ENCODE measurements at places on chromosomes 1 and 21.
A peak's percentile ranks its signal among the peaks of the same experiment; 100 is the strongest.

DNA sequence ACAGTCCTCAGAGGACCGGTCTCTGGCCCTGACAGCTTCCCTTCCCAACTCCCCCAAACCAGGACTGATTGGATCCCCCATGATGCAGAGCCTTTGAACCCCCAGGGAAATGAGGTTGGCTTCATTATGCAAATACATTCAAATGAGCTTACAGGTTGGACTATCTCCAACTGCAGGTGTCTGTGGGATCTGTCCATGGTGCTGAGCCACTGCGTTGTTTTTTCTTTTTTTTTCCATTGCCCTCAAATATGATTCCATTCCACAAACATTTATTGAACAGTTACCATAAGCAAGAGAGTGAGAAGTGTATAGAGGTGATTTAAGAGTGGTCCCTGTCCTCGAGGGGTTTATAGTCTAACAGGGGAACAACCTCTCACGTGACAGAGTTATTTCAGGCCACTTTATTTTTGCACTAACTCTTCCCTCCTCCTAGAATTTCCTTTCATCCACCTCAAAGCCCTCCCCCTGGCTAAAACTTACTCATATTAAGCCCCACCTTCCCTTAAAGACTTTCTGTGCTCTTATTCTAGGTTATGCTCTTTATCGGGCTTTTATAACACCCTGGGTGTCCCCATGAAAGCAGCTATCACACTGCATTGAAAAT is 21.9 kb downstream of the DLGAP3 start:
- DNase-seq: no peak

GRCh38 chr1:23598424-23598823 is 39.1 kb upstream of the ID3 start:
- no peak for DNase-seq

GRCh38 chr1:12467570-12468286 is 150.3 kb downstream of the DHRS3 start:
- DNase-seq: no peak

- no peak for DNase-seq
Observed at GRCh38 chr1:22376546-22376945, 75.1 kb upstream of the ZBTB40 start.

DNA sequence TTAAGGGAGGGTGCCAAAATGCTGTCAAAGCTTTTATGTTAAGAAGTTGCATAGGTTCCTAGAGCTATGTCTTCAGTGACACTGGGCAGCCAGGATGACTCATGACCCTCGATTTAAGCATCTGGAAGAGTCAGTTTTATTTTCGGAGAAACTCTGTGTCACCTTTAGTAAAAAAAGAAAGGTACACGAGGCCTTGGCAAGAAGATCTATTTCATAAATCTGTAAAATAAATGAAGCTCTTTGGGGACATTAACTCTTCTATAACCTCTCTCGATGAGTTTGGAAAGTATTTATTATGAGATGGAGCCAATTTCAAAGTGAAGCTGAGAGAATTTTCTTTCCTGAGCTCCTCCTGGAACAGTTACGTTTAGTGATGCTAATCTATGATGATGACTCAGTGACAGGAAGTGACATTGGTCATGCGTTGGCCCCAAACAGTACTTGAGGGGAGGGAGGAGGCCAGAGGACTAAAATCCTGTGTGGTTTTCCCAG is 156.5 kb downstream of the HLX start:
- DNase-seq: no peak

GRCh38 chr1:197468543-197469175 is 200.6 kb downstream of the CRB1 start:
- no peak for DNase-seq

- DNase-seq: no peak
Observed at GRCh38 chr1:16907870-16908758, 12.3 kb downstream of the RNU1-2 start.

GRCh38 chr1:244327533-244327932 is 124.2 kb downstream of the ADSS2 start:
- no peak for DNase-seq

- no peak for DNase-seq
Observed at GRCh38 chr1:74463333-74463988, 49.0 kb downstream of the LRRC53 start.

DNA sequence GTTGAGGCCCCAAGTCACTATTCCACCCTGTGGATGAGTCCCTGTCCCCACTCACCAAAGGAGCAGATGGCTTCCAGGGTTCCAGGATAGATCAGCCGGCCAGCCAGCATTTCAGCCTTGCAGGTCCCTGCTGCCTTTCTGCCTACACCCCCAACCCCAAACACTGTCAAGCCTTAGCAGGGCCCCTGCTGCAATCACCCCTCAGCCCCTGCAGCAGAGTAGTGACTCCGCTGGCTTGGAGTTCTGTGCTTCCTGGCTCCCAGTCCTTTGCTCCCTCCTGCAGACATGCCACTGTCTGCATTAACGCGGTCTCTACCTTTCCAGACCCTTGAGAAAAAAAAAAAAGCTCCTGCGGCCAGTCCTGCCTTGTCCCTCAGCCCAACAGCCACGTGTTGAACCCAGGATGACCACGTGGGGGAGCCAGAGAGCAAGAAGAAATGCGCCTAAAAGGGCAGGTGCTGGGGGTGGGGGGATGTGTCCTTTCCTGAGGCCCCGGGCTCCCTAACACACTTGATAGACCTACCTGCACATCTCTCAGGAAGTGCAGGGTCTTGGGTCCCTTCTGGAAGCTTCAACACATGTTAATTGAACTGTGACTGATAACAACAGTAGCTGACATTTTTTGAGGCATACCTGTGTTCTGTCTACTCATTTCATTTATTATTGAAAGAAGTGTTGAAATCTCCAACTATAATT is 37.4 kb downstream of the RASSF5 start:
- no peak for DNase-seq

- DNase-seq: no peak
Observed at GRCh38 chr1:38648417-38648816, 211.2 kb downstream of the RRAGC start.

DNA sequence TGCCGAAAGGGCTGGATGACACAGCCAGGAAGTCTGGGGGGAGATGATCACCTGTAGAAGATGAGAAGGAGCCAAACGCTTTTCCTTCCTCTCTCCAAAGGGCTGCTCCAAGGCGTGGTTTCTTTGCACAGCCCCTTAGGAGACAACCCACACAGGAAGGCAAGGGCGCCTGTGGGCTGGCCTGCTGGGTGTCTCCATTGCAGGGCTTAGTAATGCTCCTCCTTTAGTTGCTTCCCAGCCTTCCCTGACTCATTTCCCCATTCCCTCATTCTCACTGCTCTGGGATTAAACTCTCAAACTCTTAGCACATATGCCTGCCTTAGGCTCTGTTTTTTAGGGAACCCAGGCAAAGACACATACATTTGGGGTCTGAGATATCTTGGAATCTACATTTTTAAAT is 1.7 kb upstream of the CLCA1 start:
- no peak for DNase-seq

GRCh38 chr1:171787686-171788480 is 6.4 kb downstream of the METTL13 start:
- no peak for DNase-seq

- peak; percentile 40 for DNase-seq
Observed at GRCh38 chr1:11324567-11325165, 51.7 kb downstream of the UBIAD1 start.

- no peak for DNase-seq
Observed at GRCh38 chr1:165152109-165152508, 204.4 kb downstream of the LMX1A start.

DNA sequence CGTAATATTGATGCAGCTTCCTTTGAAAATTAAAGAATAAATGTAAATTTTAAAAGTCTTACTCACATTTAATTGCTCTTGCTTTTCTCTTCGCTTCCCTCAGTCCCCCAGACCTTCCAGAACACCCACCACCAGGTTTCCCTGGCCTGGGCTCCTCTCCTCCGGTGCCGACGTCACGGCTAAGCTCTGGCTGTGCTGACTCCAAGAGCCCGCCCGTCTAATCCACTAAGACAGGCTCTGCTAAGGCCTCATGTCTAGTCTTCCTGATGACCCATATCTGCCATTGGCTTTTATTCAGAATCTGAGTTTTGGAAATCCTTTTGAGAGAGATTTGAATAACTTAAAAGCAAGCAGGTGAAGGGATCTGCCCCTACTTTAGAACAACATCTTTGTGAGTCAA is 53.9 kb upstream of the NADK start:
- no peak for DNase-seq

DNA sequence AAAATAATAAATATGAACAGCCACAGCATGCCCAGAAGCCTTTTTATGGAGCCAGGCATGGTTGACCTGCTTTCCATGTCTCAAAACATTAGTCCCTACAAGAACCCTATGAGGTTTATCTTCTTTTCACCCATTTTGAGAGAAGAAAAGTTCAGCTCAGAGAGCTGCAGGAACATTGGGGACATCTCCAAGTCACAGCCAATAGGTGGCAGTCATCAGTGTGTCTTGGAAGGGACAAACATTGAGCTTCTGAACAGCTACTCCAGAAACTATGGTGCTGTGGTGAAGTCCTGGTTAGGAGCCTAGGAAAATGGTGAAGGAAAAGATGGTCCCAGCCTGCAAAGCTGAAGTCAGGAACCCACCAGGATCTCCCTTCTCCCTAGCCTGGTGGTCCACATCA is 73.6 kb downstream of the JMJD4 start:
- no peak for DNase-seq

- DNase-seq: peak; percentile 98
Observed at GRCh38 chr1:38991638-38992411, 749 bp downstream of the AKIRIN1 start.

- DNase-seq: no peak
Observed at GRCh38 chr21:45167796-45168222, 93.4 kb downstream of the ADARB1 start.

DNA sequence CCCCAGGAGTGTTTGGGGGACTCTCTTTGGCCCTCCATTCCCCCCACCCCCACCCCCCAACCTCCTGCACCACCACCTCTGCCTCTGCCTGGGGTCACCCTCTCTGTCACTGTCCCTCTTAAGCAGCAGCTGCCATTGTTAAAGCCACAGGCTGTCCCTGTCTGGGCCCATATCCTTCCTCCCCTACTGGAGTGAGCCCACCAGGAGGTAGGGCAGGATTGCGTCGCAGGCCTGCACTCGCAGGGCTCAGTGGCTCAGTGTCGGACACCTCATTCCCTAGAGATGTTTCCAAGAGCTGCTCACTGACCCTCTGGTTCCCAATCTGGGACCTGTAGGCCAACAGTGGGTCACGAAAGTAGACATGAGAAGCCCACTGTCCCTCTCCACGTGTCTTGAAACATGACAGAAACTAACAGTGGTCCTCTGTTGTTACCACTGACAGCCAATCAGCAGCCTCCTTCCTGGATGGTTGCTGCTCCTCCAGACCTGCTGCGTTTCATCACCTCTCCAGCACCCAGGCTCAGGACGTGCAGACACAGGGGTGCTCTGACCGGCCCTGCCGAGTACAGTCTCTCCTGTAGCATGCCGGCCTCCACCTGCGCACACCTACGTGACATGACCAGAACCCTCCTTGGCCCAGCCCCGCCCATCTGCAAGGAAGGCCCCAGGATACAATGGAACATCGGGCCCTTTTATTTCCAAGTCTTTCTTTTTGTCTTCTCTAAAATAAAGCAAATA is 7.7 kb downstream of the PRDM15 start:
- DNase-seq: no peak

- no peak for DNase-seq
Observed at GRCh38 chr1:67804710-67805109, 28.6 kb downstream of the GNG12 start.

DNA sequence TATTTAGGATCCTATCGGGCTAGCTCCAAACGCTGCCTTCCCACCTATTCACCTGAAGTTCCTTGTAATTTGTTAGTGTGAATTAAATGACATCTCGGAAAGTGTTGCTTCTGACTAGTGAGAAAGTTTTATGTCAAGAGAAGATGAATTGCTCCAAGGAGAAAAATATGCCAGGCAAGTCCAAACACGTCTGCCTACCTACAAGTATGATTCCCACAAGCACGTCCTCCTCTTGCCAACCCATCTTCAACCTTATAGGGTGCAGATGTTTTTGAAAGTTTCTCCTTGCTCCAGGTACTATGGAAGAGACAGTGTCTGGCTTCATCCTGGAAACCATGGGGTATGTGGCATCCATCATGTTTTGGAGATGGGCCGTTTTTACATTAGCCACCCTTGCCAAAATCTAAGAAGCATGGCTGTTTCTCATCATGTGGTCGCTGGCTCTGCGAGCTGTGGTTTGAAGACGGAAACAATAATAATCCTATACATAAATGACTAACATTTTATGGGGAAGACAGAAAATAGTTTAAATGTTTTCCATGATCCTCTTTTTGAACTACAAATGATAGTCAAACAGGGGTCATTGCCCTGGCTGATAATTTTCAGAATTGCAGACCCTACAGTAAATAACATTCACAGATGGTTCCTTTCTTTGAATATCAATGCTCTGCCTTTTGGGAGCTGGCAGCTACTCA is 505.8 kb downstream of the SMYD3 start:
- DNase-seq: no peak

DNA sequence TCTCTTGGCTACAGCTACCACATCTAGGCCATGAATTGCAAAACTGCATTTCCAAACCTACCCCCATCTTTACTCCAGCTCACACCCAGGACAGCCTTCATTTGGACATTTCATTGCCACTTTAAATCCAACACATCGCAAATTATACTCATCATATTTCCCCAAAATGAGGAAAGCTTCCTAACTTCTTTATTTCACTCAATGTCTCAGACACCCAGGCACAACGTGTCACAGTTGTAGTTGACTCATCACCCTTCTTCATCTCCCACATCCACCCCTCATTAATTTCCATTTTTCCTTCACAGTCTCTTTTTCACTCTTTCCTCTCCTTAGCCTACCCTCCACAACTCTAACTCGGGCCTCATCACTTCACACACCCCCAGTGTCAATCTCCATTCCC is 6.7 kb downstream of the OTUD7B start:
- no peak for DNase-seq

DNA sequence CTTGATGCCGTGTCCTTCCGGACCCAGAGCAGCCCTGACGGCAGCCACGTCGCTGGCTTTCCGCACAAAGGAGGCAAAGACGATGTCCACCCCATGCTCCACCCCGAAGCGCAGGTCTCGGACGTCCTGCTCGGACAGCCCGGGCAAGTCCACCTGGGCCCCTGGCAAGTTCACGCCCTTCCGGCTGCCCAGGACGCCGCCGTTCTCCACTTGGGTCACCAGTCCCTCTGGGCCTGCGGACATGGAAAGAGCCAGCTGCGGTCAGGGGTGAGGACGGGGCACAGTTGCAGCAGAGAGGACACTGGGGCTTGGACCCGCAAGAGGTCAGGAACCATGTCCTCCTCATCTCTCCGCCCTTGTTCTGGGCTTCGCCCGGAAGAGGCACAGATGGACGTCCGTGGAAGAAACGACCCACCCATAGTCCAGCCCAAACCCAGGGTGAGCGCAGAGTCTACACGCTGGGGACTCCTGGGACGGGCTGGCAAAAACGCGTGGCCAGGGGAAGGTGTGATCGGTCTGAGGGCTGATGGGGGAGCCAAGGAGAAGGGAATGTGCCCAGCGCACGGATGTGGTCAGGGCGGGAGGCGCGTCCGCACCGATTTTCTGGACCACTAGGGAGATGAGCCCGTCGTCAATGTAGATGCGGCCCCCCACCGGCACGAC is 6.6 kb downstream of the PKLR start:
- DNase-seq: no peak

- DNase-seq: no peak
Observed at GRCh38 chr1:28175955-28176485, 470 bp downstream of the PTAFR start.
